ENCODE measurements at places on chromosomes 4 and X.

DNA sequence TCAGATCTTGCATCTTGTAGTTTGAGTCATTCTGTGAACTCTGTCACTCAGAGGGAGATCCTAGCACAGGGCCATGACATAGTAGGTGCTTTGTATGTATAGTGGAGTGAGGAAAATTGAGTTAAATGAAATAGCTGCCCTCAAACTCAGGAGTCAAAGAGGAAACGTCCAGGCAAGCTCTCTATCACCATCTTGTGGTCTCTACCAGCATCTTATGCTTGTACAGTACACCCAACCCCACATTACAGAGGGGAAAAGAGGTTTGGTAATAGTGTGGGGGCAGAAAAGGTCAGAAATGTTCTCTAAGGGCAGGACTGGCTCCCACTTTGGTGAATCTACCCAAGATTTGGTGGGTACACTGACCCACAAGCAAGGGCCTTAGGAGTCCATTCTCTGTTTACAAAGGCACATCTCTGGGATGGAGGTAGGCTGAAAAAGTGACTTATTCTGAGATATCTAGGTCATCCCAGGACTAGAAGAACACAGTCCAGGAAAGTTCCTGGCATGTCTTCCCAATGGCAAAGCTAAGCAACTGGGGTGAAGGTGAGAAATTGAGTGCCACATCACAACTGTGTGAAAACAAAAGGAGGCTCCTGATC is 131.8 kb downstream of the OR13H1 start:
- DNase-seq, result no peak

DNA sequence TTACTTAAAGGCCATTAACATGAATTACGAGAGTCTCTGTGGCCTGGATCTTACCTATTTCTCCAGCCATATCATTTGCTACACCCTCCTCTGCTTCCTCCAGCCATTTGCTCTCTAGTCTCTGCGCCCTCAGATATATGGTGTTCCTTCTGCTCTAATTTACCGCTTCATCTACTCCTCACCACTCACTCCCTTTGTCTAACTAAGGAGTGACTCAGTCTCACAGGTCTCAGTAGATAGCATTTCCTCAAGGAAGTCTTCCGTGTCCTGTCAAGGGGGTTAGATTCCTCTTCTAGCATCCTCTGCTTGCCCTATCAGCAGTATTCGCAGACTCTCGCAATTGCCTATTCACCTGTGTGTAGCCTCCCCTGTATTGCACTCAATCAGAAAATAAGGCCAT is 892.1 kb upstream of the INTU start:
- no peak for DNase-seq

DNA sequence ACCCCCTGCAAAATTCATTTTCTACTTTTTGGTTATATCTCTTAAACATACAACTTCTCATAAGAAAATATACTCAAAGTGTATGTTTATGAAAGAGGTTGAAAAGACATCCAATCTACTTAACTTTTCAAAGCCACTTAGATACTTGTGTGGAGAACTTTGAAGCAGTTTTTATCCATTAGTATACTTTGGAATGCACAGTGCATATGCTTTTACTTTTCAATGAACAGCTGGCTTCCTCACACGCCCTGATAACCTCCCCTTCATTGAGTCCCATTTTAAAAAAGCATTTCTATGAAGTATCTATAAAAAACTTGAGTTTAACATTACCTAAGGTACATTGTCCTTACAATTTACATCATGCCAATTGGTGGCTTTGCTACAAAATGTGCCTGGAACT is 73.8 kb downstream of the VEGFC start:
- DNase-seq, result no peak

GRCh38 chrX:110853610-110854009 is 58.0 kb upstream of the CHRDL1 start:
- no peak for DNase-seq

GRCh38 chr4:114599231-114599902 is 760 bp downstream of the UGT8 start:
- no peak for DNase-seq

- DNase-seq, result no peak
Measured at GRCh38 chrX:84240848-84241565, 53.0 kb upstream of the RPS6KA6 start.

- DNase-seq, result no peak
Measured at GRCh38 chr4:131509521-131509920, 1639.6 kb upstream of the PCDH10 start.

GRCh38 chr4:84110040-84110439 is 389.1 kb downstream of the NKX6-1 start:
- DNase-seq, result no peak

GRCh38 chrX:13651150-13651549 is 1.8 kb upstream of the TCEANC start:
- DNase-seq, result no peak

GRCh38 chrX:47502316-47503125 is 19.5 kb upstream of the ZNF41 start:
- no peak for DNase-seq
